ENCODE measurements at places on chromosomes 5 and 9.

GRCh38 chr9:92534674-92535073 lies 1.1 kb downstream of the ECM2 start:
- ATAC-seq, result no peak

- no peak for ATAC-seq
Measured at GRCh38 chr5:139137697-139138096, 60.5 kb downstream of the SIL1 start.

GRCh38 chr9:83538890-83539238 lies 663 bp upstream of the FRMD3 start:
- no peak for ATAC-seq

DNA sequence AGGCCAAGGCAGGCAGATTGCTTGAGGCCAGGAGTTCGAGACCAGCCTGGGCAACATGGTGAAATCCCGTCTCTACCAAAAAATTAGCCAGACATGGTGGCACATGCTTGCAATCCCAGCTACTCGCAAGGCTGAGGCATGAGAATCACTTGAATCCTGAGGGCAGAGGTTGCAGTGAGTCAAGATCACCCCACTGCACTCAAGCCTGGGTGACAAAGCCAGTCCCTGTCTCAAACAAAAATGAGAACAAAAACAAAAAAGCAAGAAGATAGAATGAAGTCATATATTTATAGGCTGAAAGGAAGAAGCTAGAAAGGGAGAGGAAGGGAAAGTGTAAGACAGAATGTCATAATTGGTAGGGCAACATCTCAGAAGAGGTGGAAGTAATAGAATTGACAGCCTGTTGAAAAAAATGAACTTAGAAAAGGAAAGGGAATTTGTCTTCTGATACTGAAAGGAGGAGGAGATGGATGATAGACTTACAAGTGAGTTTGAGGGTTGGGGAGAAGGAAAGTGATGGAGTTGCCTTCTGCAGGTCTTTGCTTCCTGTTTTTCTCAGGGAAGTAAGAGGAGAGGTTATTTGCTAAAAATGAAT lies 32.2 kb downstream of the CARD6 start:
- ATAC-seq, result no peak

DNA sequence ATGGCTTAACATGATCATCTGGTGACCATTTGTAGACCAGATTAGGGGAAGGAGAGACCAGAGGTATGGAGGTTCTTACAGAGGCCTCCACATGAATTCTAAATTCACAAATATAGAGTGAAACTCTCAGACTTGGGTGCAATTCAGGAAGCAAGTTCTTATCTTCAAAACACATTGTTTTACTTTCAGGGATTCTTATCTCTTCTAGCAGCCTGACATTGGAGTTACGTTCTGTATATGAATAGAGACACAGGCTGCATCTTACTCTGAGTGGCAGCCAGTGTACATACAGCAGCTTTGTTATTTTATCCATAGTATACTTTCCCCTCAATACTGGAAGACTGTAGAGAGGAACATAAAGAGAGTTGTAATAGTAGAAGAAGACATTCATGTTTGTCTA lies 1331.7 kb upstream of the WWC1 start:
- no peak for ATAC-seq

GRCh38 chr9:124793015-124793541 lies 16.1 kb downstream of the OLFML2A start:
- ATAC-seq, result peak; percentile 82
